ENCODE measurements at places on chromosomes 11 and 22. TPM values are rescaled to one million over a fixed set of nuclear protein-coding genes. Genes with fewer than 3 reads are reported as not detected.

ENTHD1 gene
- total RNA-seq = 0.20 TPM

- DNase-seq = no peak
These were observed 6.7 kb downstream of the CEP295 start for GRCh38 chr11:93668171-93668570.

DNA sequence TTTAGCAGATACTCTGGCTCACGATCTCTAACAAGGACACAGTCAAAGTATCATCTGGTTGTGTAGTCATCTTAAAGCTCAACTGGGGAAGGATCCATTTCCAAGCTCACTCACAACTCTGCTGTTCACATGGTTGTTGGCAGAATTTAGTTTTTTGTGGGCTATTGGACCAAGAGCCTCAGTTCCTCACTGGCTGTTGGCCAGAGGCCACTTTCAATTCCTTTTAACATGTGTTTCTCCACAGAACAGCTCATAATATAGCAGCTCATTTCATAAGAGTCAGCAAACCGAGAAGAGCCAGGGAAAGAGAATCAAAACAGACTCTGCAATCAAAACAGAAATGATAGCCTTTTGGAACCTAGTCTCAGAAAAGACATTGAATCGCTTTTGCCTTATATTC lies 22.6 kb downstream of the IZUMO1R start:
- DNase-seq = no peak

ARHGAP32 gene
- total RNA-seq = 0.18 TPM

DNA sequence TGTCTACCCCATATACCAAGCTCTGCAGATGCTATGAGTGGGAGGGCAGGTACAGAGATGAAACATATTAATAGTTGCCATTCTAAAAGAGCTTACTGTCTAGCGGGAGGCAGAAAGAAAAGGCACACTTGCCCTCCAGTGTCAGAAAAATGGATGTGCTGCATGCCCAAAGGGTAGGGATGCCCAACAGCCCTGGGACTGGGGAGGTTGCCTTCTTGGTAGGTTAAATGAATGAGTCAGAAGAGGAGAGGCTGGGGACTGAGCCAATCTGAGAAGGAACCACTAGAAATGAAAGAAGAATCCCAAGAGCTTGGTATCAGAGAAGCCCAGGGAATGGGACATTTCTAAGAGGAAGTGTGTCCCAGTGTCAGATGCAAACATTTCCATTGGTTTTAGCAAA lies 1.2 kb downstream of the BIRC3 start:
- DNase-seq = no peak

DBX1 gene
- total RNA-seq = not detected

SYT13 gene
- total RNA-seq = 0.09 TPM

CCDC73 gene
- total RNA-seq = not detected

GRCh38 chr22:20756846-20757245 lies 17.1 kb upstream of the SERPIND1 start:
- DNase-seq = no peak

DNA sequence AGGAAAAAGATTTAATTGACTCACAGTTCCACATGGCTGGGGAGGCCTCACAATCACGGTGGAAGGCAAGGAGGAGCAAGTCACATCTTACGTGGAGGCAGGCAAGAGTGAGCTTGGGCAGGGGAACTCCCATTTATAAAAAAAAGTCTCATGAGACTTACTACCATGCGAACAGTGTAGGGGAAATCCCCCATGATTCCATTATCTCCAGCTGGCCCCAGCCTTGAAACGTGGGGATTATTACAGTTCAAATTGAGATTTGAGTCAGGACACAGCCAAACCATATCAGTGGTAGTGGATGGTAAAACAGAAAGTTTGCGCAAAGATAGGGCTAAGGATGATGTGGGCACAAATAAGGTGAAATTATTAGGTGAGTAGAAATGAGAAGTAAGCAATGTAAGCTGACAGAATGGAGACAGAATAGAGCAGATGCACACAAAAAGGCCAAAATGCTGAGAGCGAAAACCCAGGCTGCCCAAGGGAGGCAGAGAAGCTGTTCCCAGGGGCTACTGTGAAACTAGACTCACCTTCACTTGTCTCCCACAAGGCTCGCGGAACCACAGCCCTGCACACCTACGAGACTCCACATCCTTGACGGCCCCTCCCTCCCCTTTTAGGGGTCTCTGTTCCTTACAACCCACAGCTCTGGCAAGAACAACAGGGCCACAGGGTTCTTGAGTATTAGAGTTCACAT lies 377.6 kb downstream of the CADM1 start:
- no peak for DNase-seq

All from K562 (cell line).